ENCODE measurements at places on chromosomes 5 and 9.
A peak's percentile ranks its signal among the peaks of the same experiment; 100 is the strongest.

- DNase-seq: no peak
- no peaks in the 10 kb centered on the region for H3K36me3 ChIP-seq
- no peak overlapping the region for H3K27ac ChIP-seq
- no peak overlapping the region for H3K4me3 ChIP-seq
These were observed 355.0 kb downstream of the EBF1 start for GRCh38 chr5:158744680-158745079.

- H3K4me3 ChIP-seq: no peak overlapping the region
- H3K4me1 ChIP-seq: peaks cover 10% of the 10 kb centered on the region
- no peak for DNase-seq
- H3K27ac ChIP-seq: peak overlapping the region; percentile 34
- no peaks in the 10 kb centered on the region for H3K36me3 ChIP-seq
- H3K27me3 ChIP-seq: no peaks in the 10 kb centered on the region
These were observed 639.0 kb downstream of the CCDC171 start for GRCh38 chr9:16191691-16192402.

DNA sequence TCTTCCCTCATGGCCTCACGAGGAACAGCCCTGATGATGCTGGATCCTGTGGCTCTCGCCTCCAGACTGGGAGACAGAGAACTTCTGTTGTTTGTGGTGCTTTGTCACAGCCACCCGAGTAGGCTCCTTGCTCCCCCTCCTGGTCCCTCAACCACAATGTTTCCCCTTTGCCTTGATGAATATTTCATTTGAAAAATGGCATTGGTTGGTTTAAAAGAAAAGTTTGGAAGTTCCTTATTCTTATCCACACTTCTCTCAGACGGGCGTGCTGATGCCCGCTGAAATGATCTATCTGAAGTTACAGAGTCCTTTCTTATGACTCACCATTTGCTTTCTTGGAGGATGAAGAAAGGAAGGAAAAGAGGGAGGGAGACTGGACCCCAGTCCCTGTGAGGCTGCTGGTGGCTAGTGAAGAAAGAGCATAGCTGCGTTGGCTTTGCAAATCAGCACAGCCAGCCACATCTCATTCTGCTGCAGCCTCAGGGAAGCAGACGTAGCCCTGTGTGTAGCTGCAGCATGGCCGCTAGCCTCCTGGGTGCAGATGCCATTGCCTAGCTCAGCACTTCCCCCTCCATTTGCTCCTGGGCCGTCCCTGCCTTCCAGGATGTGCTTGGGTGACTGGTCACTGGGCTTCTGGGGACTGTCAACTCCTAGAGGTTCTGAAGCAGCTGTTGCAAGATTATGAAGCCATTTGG is 185.9 kb downstream of the ERCC6L2 start:
- DNase-seq: no peak
- no peak overlapping the region for H3K4me3 ChIP-seq
- no peaks in the 10 kb centered on the region for H3K36me3 ChIP-seq
- H3K27me3 ChIP-seq: no peaks in the 10 kb centered on the region

DNA sequence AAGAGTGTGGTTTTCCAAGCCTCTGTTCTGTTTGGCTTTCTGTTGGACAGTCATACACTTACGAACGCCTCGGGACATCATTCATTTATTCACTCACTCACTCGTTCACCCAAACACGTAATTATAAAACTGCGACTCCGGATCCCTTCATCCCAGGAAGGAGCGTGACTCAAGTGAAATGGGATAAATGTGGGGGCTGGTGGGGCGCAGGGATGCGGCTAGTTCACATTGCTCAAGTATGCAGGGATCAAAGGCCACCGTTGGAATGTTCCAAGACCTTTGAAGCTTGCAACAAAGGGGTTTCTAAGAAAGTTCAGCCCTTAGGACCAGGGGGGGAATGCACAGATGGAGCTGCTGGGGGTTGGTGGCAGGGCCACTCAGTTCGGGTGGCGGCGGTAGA is 64.2 kb downstream of the CFAP77 start:
- H3K27me3 ChIP-seq: peaks cover 7% of the 10 kb centered on the region
- H3K4me3 ChIP-seq: no peak overlapping the region
- DNase-seq: no peak
- H3K4me1 ChIP-seq: no peaks in the 10 kb centered on the region
- no peak overlapping the region for H3K27ac ChIP-seq

- H3K4me1 ChIP-seq: no peaks in the 10 kb centered on the region
- H3K27me3 ChIP-seq: no peaks in the 10 kb centered on the region
- DNase-seq: peak; percentile 46
- H3K27ac ChIP-seq: no peak overlapping the region
- no peaks in the 10 kb centered on the region for H3K36me3 ChIP-seq
These were observed 35.2 kb upstream of the PITX1 start for GRCh38 chr5:135069016-135069770.

- no peaks in the 10 kb centered on the region for H3K36me3 ChIP-seq
- DNase-seq: no peak
- no peak overlapping the region for H3K4me3 ChIP-seq
- H3K27ac ChIP-seq: no peak overlapping the region
These were observed 18.8 kb downstream of the RGS3 start for GRCh38 chr9:113482341-113482740.

DNA sequence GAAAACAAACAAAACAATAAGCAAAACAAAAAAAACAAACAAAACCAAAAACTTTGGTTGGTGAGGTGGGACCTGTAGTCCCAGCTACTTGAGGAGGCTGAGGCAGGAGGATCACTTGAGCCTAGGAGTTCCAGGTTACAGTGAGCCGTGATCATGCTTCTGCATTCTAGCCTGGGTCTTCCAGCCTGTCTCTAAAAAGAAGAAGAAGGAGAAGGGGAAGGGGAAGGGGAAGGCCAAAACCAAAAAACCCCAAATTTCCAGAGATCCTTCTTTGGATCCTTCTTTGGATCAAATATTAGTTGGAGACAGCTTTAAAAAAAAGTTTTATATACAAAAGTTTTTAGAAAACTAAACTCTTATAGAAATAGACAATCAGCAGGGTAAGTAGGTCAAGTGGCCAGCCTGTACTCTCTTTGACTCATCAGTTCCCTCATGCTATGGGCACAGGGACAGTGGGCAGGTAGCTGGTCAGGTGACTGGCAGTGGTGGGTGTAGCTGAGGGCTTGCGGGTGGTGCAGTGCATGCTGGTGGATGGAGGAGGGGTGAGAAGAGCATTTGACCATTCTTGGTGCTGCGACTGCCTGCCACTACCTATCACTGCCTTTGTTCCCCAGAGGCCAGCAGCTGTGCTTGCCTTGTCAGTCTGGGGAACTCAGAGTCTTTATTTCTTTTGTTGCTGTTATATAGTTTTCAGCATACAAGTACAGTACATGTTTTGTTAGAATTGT is 12.6 kb downstream of the RCL1 start:
- H3K36me3 ChIP-seq: no peaks in the 10 kb centered on the region
- no peaks in the 10 kb centered on the region for H3K4me1 ChIP-seq
- no peak overlapping the region for H3K4me3 ChIP-seq
- no peak for DNase-seq

- H3K27ac ChIP-seq: peak overlapping the region; percentile 88
- H3K36me3 ChIP-seq: peaks cover under 1% of the 10 kb centered on the region
- no peaks in the 10 kb centered on the region for H3K27me3 ChIP-seq
- H3K4me1 ChIP-seq: peaks cover 33% of the 10 kb centered on the region
- peak overlapping the region; percentile 66 for H3K4me3 ChIP-seq
These were observed 22.1 kb upstream of the NDST1 start for GRCh38 chr5:150485693-150486401.

DNA sequence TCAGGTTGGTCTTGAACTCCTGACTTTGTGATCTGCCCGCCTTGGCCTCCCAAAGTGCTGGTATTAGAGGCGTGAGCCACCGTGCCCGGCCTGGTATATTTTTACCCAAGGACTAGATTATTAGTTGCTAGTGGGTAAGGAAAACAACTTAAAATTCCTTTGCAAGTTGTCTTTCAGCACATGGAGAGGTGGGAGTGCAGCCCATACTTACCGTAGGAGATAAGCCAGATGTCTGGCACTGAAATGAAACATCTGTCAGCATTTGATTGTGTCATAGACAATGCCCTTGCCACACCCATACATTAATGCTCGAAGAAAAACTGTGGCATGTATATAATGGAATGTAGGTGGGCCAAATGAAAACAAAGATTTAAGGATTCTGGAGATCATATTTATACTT is 36.6 kb upstream of the ANKH start:
- H3K36me3 ChIP-seq: no peaks in the 10 kb centered on the region
- H3K27me3 ChIP-seq: no peaks in the 10 kb centered on the region
- H3K4me1 ChIP-seq: peaks cover 3% of the 10 kb centered on the region

DNA sequence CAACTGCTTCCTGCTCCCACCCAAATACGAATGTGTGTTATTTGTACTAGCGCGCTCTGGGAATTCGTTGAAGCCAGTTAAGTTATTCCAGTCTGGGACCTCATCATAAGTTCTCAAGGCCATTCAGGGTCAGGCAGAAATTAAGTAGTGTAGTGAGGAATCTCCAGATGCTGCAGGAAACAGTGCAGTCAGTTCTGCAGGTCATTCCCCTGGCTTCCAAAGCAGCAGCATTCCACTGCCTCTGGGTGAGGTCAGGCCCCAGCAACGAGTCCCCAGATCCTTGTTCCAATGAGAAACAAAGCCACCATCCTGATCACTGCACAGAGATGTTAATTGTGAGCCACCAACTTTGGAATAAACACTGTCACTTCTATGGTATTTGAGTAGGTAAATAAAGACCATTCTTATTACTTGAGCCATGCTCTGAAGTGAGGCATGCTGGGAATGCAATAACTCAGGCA is 33.1 kb downstream of the SVEP1 start:
- H3K36me3 ChIP-seq: no peaks in the 10 kb centered on the region
- no peak for DNase-seq
- no peaks in the 10 kb centered on the region for H3K27me3 ChIP-seq

GRCh38 chr9:18122171-18122570 is 351.8 kb upstream of the ADAMTSL1 start:
- no peaks in the 10 kb centered on the region for H3K36me3 ChIP-seq
- no peak for DNase-seq
- no peak overlapping the region for H3K27ac ChIP-seq
- H3K4me3 ChIP-seq: no peak overlapping the region

- no peak overlapping the region for H3K27ac ChIP-seq
- DNase-seq: no peak
- H3K36me3 ChIP-seq: no peaks in the 10 kb centered on the region
These were observed 414.3 kb upstream of the PAPPA start for GRCh38 chr9:115739096-115739875.

GRCh38 chr5:73531356-73531755 is 33.1 kb downstream of the BTF3 start:
- H3K4me3 ChIP-seq: no peak overlapping the region
- H3K27me3 ChIP-seq: no peaks in the 10 kb centered on the region
- no peak overlapping the region for H3K27ac ChIP-seq
- no peaks in the 10 kb centered on the region for H3K4me1 ChIP-seq

DNA sequence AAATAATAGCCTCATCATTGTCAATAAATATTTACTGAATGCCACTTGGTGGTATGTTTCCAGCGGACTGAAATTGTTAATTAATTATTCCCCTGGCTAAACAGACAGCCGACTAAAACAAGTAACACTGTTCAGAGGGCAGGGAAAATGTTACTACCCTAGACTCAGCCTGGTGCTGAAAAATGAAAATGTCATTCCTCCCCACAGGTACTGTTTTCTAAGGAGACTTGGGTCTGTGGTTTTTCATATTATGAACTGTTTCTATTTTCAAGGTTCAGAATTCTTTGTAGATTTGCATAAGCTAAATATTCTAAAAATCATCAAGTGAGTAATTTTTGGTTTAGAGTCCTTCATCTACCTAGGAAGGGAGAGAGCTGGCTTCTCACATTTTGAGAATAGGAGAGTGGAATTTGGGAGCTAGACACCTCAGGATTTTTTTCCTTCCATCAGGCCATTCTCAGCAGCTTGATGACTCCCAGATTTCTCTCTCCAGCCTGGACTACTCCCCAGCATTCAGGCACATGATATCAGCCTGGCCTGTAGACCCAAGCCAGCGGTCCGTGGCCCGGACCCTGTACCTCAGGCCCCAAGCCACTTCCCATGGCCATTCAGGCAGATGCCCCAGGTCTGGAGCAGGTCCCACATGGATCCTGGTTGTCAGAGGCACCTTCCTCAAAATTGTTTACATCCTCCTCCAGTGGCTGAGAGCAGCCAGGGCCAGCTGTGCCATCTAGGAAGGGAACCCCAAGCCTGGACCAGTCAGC is 24.4 kb downstream of the BHMT start:
- H3K27me3 ChIP-seq: no peaks in the 10 kb centered on the region
- H3K36me3 ChIP-seq: no peaks in the 10 kb centered on the region
- no peak overlapping the region for H3K4me3 ChIP-seq
- DNase-seq: no peak
- no peak overlapping the region for H3K27ac ChIP-seq

- peaks cover 50% of the 10 kb centered on the region for H3K36me3 ChIP-seq
- no peaks in the 10 kb centered on the region for H3K27me3 ChIP-seq
- H3K27ac ChIP-seq: peak overlapping the region; percentile 73
- no peak for DNase-seq
These were observed 1.6 kb downstream of the PHYKPL start for GRCh38 chr5:178230879-178231538.

- no peaks in the 10 kb centered on the region for H3K27me3 ChIP-seq
- no peaks in the 10 kb centered on the region for H3K36me3 ChIP-seq
- H3K27ac ChIP-seq: no peak overlapping the region
- H3K4me1 ChIP-seq: no peaks in the 10 kb centered on the region
- no peak for DNase-seq
These were observed 33.6 kb upstream of the LARP1 start for GRCh38 chr5:154721481-154722058.

- H3K4me3 ChIP-seq: no peak overlapping the region
- H3K4me1 ChIP-seq: no peaks in the 10 kb centered on the region
- no peak overlapping the region for H3K27ac ChIP-seq
- H3K27me3 ChIP-seq: no peaks in the 10 kb centered on the region
- H3K36me3 ChIP-seq: no peaks in the 10 kb centered on the region
These were observed 356.8 kb upstream of the DMAC1 start for GRCh38 chr9:8156346-8156745.

GRCh38 chr9:21710548-21711191 is 91.8 kb upstream of the MTAP start:
- H3K27me3 ChIP-seq: no peaks in the 10 kb centered on the region
- H3K27ac ChIP-seq: peak overlapping the region; percentile 96
- H3K36me3 ChIP-seq: no peaks in the 10 kb centered on the region
- peaks cover 54% of the 10 kb centered on the region for H3K4me1 ChIP-seq

DNA sequence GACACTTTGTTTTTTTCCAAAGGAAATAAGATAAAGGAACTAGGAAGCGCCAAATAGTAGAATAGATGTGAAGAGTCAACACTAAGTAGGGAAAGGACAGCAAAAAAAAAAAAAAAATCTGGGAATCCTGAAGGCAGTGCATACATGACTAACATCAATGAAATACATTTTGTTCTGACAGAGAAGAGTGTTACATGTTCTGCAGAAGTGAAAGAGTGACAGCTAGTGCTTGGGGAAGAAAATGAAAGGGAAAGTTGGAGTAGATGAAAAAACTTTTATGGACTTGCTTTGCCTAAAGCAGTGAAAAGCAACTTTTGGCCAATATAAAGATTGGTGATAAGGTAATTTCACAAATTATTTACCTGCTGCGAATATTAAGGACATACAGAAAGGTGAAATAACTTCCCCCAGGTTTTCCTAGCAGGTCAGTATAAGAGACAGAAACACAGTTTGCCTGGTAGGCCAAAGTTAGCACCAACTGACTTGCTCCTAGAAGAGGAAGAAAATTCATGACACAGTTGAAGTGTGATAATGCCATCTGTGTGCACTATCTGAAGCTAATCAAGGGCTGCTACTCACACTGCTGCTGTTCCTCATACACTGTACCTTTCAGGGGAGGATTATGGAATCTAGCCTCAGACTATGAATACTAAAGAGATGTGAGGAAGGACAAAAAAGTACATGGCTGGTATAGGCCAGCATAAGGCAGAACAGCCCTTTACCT is 38.6 kb downstream of the RANBP6 start:
- DNase-seq: no peak
- no peak overlapping the region for H3K4me3 ChIP-seq
- H3K4me1 ChIP-seq: peaks cover 5% of the 10 kb centered on the region
- no peaks in the 10 kb centered on the region for H3K36me3 ChIP-seq
- H3K27me3 ChIP-seq: no peaks in the 10 kb centered on the region
